ENCODE measurements at places on chromosomes 7 and 10.

GRCh38 chr7:116139007-116139406 lies 71.3 kb upstream of the TES start:
- no peak for DNase-seq

DNA sequence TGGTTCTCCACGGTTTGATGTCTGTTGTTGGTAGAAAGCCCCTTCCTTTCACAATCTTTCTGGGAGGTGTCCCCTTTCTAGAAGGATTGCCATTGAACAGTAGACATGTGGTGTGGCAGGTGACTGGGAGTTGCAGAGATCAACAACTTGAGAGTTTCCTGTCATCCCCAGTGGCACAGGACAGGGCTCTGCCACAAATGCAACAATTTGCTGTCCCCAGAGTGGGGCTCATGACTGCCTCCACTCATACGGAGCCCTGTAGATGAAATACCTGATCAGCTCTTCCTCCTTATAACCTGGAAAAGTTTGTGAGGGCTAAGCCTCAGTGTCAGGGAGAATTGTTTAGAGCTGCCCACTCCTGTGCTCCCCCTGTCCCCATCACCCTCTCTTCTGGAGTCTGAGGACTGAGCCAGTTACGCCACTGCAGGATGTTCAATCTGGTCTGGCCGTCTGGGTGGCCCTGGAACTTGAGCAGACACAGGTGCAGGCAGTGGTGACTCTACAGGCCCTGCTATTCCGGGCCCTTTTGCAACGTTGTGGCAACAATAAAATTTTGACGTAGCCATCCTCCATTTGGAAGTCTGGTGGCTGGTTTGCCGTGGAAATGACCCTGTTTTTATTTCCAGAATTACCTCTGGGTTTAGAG lies 6.5 kb downstream of the DBNL start:
- DNase-seq, result no peak

DNA sequence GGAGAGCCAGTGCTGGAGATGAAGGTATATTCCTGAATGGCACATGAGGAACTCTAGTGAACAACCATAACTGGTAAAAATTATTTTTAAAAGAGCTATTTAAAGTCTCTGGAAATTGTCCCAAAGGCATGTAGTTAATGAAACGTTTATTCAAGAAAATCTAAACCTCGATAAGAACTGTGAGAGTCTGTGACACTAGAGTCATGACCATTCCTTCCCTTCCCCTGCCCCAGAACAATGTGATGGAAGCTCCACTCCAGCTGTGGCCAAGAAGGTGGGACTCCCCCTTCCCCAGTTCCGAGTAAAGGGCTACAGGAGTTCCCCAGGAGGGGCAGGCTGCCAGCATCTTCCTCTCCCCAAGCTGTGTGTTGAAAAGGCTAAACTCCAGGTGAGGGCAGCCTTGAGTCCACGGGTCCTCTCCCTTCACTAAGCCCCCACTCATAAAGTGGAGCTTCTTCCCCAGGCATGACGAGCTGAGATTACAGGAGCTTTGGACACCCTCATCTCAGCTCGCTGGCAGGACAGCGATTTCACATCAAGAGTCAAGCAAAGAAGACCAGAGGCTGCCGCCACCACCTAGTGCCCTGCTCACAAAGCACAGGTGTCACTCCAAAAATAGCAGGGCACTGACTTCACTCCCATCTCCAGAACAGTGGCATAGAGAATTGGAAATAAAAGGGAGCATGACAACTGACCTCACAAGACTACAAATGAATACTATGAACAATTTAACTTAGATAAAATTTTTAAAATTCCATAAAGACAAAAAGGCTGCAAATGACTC lies 68.5 kb downstream of the NHLRC2 start:
- DNase-seq, result no peak

DNA sequence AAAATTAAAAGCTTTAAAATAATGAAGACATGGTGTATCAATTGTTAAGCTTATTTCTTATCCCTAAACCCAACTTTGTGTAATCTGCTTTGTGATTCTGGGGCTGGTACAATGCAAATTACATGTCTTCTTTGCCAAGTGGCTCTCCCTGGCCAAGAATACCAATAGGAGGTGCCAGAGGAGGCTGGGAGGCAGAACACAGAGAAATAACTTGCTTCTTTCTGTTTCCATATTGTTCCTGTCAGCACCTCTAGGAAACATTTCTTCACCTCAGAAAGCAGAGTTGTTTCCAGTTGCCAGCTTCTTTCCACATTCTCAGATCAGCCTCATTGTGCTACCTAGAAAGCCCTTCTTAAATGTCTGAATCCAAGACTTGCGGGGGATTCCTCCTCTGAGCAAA lies 174.4 kb downstream of the MDFIC start:
- DNase-seq, result no peak

Measured in GM12878 (cell line).